NK-92 treated with Interleukin-12 subunit alpha and Interleukin-12 subunit beta, amount 100 ng/mL, for 24 hours (cell line): ENCODE measurements at places on chromosomes 13 and 19.

GRCh38 chr19:46976845-46977320 is 42.8 kb upstream of the NPAS1 start:
- peak; percentile 53 for DNase-seq

DNA sequence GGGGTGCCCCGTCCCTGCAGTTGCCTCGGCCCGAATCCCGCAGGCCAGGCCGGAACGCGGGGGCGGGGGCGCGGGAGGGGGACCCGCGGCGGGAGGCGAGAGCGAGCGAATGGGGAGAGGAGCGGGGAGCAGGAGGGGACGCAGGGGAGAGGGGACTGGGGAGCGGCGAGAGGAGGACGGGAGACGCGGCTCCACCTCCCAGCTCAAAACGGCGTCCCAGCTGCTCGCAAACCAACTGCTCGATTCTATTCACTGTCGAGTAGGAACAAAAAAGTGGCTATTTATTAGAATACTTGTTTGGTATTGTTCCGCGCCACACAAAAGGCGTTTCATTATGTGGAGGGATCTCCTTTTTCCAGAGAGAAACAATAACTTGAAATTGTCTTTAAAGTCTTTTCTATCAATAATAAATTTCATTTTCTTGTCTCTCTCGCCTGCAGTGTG is 10.6 kb upstream of the SOX1 start:
- DNase-seq = no peak

- DNase-seq = no peak
Measured at GRCh38 chr13:48686636-48687210, 33.0 kb downstream of the CYSLTR2 start.

DNA sequence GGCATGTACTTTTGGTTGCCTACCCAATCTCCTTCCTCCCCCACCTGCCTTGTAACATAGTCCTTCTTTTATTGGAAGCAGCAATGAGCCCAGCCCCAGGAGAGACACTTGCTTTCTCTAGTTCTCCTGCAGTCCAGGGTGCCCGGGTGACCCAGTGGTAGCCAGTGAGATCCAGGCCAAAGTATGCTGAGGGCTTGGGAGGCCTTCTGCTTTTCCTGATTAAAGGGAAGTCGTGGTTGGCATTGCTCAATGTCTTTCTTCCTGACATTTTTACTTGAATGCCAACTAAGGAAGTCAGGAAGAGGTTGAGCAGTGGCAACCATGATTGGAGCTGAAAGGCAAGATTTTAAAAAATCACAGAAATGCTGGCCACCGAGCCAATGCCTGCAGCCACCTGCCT is 25.7 kb downstream of the CNMD start:
- no peak for DNase-seq

- DNase-seq = peak; percentile 8
Measured at GRCh38 chr13:29362849-29363604, 232.5 kb downstream of the SLC7A1 start.

GRCh38 chr13:25181597-25181996 is 9.5 kb upstream of the AMER2 start:
- no peak for DNase-seq

DNA sequence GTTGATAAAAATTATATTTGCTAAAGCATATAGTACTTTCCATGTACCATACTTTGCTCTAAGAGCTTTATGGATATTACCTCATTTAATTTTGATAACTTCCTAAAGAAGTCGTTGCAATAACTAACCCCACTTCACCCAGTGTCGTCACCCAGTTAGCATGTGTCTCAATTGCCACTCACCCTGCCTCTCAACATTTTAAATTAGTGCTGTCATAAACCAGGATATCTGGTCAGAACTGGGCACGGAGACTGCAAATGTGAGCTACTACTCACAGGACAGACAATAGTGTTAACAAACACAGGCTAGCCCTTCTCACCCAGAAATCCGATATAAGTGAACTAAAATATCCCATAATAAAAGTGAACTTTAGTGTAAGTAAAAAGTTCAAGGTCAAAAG is 430.6 kb downstream of the KLF12 start:
- no peak for DNase-seq

DNA sequence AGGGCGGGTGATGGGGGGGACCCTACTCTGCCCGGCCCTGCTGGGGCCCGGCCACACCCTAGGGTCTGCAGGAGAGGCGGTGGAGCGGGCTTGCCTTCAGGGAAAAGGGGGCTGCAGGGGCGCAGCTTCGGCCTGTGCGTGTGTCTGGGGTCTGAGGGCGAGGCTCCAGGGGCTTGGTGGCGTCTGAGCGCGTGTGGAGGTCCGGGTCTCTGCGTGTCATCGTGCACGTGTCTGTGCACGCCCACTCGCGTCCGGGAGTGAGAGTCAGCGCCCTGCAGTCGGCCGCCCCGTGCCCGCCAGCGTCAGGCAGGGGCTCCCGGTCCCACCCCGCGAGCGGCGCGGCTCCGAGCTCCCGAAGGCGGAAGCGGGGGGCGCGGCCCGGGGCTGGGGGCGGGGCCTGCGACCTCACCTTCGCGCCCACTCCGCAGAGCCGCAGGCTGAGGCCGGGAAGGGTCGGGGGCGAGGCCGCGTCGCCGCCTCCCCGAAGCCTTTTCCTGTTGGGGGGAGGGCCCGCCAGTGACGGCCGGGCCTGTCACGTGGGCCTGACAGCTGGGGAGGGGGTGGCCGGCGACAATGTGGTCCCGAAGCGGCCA is at the start of gene ARHGAP45:
TSS of gene ARHGAP45 (plus strand) at position 420 of the 593 bp plus-strand sequence. CDS start 239 bp downstream, outside the sequence.
- DNase-seq = peak; percentile 80

DNA sequence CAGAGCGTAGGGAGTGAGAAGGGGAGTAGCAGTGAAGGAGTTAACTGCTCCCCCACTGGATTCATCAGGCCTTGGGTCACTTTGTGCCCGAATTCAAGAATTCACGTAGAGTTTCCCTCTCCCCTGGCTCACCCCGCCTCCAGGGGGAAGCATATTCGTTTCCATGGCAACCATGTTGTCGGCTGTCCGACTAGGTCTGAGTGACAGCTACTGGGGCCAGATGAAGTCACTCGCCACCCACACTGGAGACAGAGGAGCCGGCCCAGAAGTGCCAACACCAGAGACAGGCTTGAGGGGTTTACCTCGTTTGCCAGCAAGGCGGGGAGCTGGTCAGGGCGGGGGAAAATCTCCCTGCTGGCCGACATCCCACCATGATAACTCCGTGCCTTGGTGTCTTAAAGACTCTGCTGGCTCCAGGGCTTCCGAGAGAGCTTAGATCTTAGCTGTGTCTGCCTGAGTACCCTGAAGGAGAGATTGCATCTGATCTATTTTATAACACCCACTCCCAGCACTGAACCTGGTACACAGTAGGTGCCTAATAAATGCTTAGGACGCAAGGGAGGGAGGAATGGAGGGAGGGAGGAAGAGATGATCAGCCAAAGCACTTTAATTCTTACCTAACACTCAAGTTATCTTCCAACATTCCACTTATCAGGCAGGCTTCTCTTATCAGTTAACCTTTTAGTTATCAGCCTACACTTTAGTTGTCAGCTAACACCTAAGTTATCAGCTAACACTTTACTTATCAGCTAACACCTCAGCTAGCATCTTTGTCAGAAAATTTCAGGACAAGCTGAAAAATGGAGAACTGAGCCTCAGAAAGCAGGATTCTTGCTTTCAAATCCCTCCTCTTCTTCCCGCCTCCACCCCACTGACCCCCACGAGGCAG is 57.2 kb upstream of the ZNRF4 start:
- no peak for DNase-seq

- no peak for DNase-seq
Measured at GRCh38 chr19:42129399-42130253, 2.6 kb downstream of the POU2F2 start.

DNA sequence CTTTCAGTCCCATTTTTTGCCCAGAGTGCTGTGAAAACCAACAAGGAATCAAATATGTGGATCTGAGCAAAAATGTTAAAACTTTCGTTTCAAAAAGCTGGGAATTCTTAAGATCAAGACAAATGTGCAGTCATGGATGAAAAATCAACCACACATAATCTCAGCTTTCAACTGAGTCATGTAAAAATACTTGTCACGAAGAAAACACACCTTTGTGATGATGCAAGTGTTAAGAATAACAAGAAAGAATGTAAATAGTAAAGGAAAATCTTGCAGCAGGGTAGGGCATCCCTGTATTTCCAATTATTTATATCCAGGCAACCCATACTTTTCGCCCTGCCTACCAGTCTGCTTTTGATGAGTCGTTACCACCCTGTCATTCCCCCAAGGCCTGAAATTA is 27.4 kb upstream of the DCLK1 start:
- no peak for DNase-seq
